Activated CD8-positive, alpha-beta memory T cell treated with anti-CD3 and anti-CD28 coated beads, Interleukin-2, amount 10 ng/mL, durations not matched to agents 7 days and 5 days (primary cell): ENCODE measurements at places on chromosomes 1 and 21. TPM values are rescaled to one million over a fixed set of nuclear protein-coding genes. Genes with fewer than 3 reads are reported as not detected.
A peak's percentile ranks its signal among the peaks of the same experiment; 100 is the strongest.

RGSL1 gene
- total RNA-seq, result not detected

RAD54L gene
- total RNA-seq, result 57.2 TPM

TAS1R1 gene
- not detected for total RNA-seq

IVL gene
- not detected for total RNA-seq

HRNR gene
- total RNA-seq, result not detected

NBPF10 gene
- 2.0 TPM for total RNA-seq

DNA sequence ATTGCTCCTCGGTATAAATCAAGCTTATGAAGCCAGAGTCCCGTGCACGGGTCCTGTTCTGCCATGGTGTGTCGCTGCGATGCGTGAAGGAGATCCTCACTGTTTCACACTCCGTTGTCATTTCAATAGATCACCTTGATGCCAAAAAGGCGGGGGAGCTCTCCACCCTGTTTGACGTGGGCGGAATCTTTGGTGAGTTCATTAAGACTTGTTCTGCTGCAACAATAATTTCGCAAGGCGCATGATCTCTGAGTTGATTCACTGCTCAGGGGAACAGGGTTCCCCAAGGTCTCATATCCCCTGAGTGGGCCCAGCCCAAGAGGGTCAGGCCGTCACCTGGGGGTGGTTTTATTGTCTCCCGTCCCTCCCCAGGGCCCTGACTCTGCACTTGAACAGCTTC lies 50.0 kb downstream of the SLC37A1 start:
- no peak overlapping the region for H3K4me3 ChIP-seq
- H3K36me3 ChIP-seq, result no peaks in the 10 kb centered on the region
- no peak overlapping the region for H3K27ac ChIP-seq
- H3K4me1 ChIP-seq, result peaks cover 2% of the 10 kb centered on the region
- no peak for DNase-seq
- no peaks in the 10 kb centered on the region for H3K27me3 ChIP-seq

GRCh38 chr1:230061801-230062200 lies 5.2 kb upstream of the GALNT2 start:
- peaks cover 10% of the 10 kb centered on the region for H3K4me1 ChIP-seq
- H3K4me3 ChIP-seq, result no peak overlapping the region
- peaks cover 20% of the 10 kb centered on the region for H3K27me3 ChIP-seq
- no peak for DNase-seq
- H3K27ac ChIP-seq, result no peak overlapping the region

DNA sequence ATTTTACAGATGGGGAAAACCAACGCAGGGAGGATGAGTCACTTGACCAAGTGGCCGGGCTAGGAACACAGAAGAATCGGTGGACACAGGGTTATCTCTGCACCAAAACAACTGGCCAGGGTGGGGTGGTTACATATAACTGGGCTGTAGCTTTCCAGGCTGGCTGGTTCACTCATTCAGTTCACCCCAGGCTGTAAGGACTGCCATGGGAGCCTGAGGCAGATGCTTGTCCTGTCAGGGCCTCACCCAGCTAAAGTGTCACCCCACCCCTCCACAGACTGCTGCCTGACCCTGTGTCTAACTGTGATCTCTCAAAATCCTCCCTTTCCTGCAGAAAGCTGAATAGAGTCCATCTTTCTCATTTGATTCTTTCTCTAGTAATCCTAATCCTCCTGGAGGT lies 387.3 kb downstream of the RYR2 start:
- no peak overlapping the region for H3K27ac ChIP-seq
- H3K27me3 ChIP-seq, result no peaks in the 10 kb centered on the region
- no peak overlapping the region for H3K4me3 ChIP-seq
- H3K4me1 ChIP-seq, result no peaks in the 10 kb centered on the region

DNA sequence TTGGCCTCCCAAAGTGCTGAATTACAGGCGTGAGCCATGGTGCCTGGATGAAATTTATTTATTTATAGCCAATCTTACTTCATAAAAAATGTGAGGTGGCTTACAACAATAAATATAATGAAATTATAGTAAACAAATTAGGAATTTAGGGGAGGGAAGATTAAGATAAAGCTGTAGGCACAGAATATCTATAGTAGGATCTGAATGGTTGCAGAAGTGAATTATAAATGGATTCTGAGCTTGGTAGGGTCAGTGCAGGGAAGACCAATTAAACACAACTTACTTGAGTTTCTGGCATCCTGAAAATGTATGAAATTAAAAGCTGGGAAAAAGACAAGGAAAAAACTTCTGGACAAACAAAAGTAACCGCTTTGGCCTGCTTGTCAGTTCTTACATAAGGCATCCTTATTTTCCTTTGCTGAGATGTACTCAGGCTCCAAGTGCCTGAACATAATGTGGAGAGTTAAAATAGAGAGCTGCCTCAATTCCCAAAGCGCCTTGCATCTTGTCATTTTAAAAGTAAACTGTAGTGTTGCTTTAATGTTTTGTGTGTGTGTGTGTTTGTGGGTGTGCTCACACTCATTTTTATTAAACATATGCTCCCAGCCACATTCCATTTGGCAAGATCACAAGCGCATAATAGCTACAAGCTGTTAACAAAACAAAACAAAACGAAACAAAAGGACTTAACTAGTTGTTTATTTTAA lies 247.3 kb downstream of the S1PR1 start:
- H3K4me3 ChIP-seq, result no peak overlapping the region
- H3K4me1 ChIP-seq, result no peaks in the 10 kb centered on the region
- H3K27me3 ChIP-seq, result peaks cover 4% of the 10 kb centered on the region

- no peak overlapping the region for H3K4me3 ChIP-seq
- no peak overlapping the region for H3K27ac ChIP-seq
- no peak for DNase-seq
- H3K4me1 ChIP-seq, result no peaks in the 10 kb centered on the region
- no peaks in the 10 kb centered on the region for H3K36me3 ChIP-seq
Observed at GRCh38 chr1:8203551-8203950, 114.4 kb upstream of the SLC45A1 start.

DNA sequence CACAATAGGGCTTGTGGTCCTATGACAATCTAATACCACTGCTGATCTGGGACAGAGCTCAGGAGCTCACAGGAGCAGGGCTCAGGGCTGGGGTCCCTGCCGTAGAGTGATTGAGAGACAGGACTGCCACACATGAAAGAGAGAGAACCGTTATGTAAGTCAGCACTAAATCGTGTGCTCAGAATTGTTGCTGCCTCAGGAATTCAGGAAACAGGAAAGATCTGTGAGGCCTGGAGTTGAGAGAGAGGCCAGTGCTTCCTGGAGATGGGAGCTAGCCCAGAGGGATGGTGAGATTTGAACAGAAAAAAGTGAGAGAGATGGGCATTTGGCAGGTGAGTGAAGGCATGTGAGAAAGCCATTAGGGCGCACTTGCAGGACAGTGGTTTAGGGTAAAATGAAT lies 17.5 kb upstream of the ACBD6 start:
- no peaks in the 10 kb centered on the region for H3K36me3 ChIP-seq
- peaks cover 5% of the 10 kb centered on the region for H3K4me1 ChIP-seq
- no peaks in the 10 kb centered on the region for H3K27me3 ChIP-seq
- DNase-seq, result no peak

DNA sequence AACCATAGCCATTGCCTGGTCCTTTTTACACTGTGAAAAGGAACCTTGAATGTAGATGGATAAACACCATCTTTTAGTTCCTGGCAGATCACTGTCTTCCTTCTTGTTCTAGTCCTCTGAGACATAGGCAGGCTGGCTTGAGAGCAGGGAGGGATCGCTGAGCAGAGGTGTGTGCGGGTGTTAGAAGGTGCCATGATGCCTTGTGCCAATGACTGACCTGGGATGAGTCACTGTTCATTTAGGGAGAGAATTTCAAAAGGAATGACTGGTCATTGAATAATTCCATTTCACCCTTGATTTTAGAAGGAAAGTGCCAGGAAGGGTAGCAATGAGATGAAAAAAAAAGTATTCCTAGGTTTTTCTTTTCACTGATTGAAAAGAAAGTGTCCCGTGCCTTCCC lies 383.9 kb downstream of the KIF26B start:
- no peak for DNase-seq
- no peaks in the 10 kb centered on the region for H3K36me3 ChIP-seq
- peaks cover 3% of the 10 kb centered on the region for H3K27me3 ChIP-seq
- H3K4me3 ChIP-seq, result no peak overlapping the region
- no peaks in the 10 kb centered on the region for H3K4me1 ChIP-seq

- H3K4me3 ChIP-seq, result peak overlapping the region; percentile 99
- DNase-seq, result peak; percentile 63
- H3K27ac ChIP-seq, result peak overlapping the region; percentile 90
Observed at GRCh38 chr1:5992814-5993555, 760 bp upstream of the NPHP4 start.

- H3K4me3 ChIP-seq, result no peak overlapping the region
- H3K27me3 ChIP-seq, result no peaks in the 10 kb centered on the region
- H3K36me3 ChIP-seq, result no peaks in the 10 kb centered on the region
- DNase-seq, result no peak
Observed at GRCh38 chr1:71770121-71770520, 512.2 kb downstream of the NEGR1 start.

DNA sequence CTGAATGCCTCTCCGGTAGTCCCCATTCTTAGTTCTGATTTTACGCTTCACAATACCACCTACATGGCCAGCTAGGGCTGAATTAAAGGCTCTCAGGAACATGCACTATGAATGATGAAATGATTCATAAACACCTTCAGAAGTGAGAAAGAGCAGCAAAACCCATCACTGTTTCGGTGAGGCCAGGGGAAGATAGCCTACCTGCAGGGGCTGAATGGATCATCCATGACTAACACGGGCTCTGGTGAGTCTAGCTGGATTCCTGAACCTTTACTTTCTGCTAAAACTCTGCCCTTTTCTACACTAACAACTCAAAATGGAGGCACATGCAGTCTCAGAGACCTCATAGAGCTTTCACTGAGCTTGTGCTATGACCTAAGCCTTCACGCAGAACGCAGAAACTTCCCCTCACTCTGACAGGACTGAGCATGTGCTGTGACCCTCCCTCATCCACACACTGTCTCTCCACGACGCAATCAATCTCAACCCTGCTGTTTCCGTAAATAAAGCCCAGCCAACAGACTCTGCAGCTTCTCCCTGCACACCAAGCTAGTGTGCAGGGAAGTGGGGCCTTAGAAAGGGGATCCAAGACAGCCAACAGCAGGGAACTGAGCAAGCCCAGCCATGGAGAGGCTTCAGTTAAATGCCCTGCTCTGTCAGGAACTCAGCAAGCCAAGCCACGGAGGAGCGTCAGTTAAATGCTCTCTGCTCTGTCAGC lies 207.8 kb downstream of the SLC45A1 start:
- H3K4me3 ChIP-seq, result no peak overlapping the region
- DNase-seq, result peak; percentile 57
- no peaks in the 10 kb centered on the region for H3K27me3 ChIP-seq
- no peak overlapping the region for H3K27ac ChIP-seq
- H3K36me3 ChIP-seq, result peaks cover 12% of the 10 kb centered on the region
- peaks cover 24% of the 10 kb centered on the region for H3K4me1 ChIP-seq

GRCh38 chr1:8597455-8597854 lies 220.0 kb downstream of the RERE start:
- peaks cover 17% of the 10 kb centered on the region for H3K36me3 ChIP-seq
- H3K4me1 ChIP-seq, result peaks cover 20% of the 10 kb centered on the region
- H3K27me3 ChIP-seq, result no peaks in the 10 kb centered on the region
- DNase-seq, result no peak

GRCh38 chr1:94951509-94952208 lies 24.7 kb upstream of the CNN3 start:
- no peaks in the 10 kb centered on the region for H3K27me3 ChIP-seq
- DNase-seq, result no peak
- no peaks in the 10 kb centered on the region for H3K4me1 ChIP-seq
- no peak overlapping the region for H3K4me3 ChIP-seq
- no peak overlapping the region for H3K27ac ChIP-seq

DNA sequence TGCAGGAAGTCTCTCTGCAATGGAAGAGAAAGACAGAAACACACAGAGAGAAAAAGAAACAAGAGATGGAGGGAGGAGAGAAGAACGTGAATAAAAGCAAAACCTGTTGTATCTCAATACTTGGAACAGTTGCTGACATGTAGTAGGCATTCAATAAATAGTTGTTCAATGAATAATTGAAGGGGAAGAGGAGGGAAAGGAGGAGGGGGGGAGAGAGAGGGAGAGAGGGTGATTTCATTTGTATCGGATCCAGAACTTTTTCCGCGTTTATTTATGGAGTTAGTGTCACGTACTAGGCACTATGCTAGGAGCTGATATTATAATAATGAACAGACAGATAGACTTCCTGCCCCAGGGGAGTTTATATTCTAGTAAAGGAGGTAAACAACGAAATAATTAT lies 144.1 kb downstream of the OMA1 start:
- no peak for DNase-seq
- no peaks in the 10 kb centered on the region for H3K27me3 ChIP-seq
- no peak overlapping the region for H3K27ac ChIP-seq
- H3K4me1 ChIP-seq, result no peaks in the 10 kb centered on the region
- H3K4me3 ChIP-seq, result no peak overlapping the region
- H3K36me3 ChIP-seq, result no peaks in the 10 kb centered on the region
